Fibroblast of skin of back (primary cell): ENCODE measurements at places on chromosomes 6 and 20.

GRCh38 chr6:6317386-6317785 lies 3.1 kb downstream of the F13A1 start:
- DNase-seq = no peak

- DNase-seq = no peak
These were observed 2.8 kb downstream of the SNAI1 start for GRCh38 chr20:49985617-49986016.

DNA sequence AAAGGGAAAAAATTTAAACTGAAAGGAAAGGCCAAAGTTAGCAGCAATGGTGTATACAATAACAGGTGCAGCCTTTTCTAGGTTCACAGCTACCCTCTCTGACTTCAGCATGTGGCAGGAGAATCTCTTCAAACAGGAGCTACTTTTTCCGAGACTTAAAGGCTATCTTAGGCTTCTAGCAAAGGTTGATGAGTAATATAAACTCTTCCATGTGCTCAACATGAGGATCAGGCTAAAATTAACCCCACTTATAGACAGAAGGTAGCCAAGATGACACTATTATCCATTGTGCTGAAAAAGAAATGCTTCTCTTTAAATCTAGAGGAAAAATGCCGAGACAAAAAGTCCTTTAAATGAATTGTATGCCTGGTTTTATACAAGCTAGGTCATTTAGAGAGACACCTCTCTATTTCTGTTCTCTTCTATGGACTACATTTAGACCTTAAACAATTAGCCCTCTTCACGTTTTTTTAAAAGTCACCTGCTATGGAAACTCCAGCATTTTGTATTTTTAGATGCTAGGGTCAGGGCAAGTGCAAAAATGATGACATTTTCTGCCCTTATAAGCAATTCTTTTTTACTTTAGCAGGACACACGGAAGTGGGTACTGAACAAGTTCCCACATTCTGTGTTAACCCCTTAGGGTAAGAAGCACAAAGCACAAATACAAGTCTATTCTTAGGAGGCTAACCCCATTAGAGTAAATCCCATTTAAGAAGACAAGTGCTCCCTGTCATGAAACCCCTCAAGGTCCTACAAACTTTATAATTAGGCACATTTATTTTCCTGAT lies 216.8 kb upstream of the CITED2 start:
- DNase-seq = no peak

DNA sequence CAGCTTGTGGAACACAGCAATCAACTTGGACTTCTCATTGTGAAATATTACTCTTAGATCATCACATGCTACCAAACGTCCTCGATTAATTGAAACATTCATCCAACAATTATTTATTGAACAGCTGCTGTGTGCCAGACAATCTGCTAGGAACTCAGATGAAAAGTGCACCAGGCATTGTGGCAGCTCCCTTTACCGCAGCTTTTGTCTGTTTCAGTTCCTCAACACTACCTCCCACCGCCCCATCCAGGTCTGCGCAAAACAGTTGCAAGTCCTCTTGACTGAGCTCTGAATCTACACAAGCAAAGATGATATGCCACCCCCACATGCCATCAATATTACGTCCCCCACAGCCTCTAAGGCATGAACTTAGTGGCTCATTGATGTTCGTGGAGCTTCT lies 1094.4 kb upstream of the MAP3K7 start:
- DNase-seq = no peak

- no peak for DNase-seq
These were observed 249.4 kb downstream of the ATXN1 start for GRCh38 chr6:16511723-16512489.

DNA sequence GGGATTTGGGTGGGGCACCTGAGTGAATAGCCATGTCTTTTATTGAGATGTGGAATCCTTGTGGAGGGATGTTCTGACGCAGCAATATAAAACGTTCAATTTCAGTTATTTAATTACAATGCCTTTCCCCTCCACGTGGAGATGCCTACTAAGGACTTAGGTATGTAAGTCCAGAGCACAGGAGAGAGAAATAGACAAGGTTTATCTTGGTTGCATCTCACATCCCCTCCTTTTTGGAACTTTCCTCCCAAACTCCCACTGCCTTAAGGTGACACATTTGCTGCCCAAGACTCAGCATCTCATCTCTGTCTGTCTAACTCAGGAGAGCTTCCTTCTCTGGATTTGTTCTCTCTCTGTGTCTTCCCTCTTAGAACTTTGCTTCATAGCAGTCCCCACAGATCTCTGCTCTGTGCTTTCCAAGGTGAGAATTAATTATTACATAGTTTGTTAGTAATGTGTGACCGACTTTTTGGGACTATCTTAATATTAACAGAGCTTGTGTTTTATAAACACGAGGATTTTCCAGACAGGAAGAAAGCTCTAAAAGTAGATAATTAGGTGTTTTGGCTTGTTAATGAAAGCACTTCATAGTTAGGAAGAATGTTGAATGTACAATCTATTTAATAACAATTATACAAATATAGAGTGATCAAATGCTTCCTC lies 52.6 kb downstream of the COL19A1 start:
- DNase-seq = no peak

DNA sequence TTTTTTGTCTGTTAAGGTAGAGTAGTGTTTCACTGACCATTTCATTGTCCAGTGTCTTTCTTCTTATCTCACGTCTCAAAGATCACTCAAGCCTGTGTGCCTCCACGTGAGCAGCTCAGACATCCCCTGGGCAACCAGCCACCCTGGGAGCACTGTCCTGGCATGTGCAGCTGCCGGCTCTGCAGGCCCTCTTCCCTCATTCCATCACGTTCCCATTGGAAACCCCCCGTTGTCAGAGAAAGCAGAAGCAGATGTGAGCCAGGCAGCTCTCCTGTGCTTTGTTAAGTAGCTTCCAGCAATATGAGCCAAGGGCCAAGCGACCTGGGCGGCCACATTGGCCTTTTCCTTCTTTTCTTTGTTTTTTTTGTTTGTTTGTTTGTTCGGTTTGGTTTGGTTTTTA lies 233.2 kb upstream of the SYNDIG1 start:
- peak; percentile 18 for DNase-seq

DNA sequence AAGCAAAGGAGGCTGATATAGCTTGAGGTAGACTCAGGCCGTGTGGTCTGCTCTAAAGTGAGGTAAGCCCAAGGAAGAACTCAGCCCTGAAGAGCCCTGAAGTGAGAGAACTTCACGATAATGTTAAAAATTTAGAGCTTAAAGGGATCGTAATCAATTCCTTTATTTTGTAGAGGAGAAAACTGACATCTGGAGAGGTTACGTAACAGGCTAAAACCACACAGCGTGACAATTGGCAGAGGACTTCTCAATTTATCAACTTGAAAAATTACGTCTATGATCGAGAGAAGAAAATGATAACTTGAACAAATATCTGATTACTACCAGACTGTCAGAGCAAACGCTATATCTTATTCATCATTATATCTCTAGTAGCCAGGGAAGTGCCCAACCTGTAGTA lies 121.8 kb upstream of the FOXO3 start:
- DNase-seq = no peak

DNA sequence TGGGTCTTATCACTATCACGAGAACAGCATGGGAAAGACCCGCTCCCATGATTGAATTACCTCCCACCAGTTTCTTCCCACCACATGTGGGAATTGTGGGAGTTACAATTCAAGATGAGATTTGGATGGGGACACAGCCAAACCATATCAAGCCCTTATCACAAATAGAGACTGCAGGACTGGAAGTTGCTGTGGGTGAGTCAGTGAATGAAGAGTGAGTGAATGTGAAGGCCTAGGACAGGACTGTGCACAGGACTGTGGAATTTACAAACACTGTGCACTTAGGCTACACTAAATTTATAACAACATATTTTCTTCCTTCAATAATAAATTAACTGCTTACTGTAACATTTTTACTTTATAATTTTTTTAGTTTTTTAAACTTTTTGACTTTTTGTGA lies 30.2 kb upstream of the BCAS1 start:
- no peak for DNase-seq

GRCh38 chr20:34774449-34774848 lies 51.0 kb downstream of the NCOA6 start:
- no peak for DNase-seq
